ENCODE measurements at places on chromosomes 5 and 9.
A peak's percentile ranks its signal among the peaks of the same experiment; 100 is the strongest.

DNA sequence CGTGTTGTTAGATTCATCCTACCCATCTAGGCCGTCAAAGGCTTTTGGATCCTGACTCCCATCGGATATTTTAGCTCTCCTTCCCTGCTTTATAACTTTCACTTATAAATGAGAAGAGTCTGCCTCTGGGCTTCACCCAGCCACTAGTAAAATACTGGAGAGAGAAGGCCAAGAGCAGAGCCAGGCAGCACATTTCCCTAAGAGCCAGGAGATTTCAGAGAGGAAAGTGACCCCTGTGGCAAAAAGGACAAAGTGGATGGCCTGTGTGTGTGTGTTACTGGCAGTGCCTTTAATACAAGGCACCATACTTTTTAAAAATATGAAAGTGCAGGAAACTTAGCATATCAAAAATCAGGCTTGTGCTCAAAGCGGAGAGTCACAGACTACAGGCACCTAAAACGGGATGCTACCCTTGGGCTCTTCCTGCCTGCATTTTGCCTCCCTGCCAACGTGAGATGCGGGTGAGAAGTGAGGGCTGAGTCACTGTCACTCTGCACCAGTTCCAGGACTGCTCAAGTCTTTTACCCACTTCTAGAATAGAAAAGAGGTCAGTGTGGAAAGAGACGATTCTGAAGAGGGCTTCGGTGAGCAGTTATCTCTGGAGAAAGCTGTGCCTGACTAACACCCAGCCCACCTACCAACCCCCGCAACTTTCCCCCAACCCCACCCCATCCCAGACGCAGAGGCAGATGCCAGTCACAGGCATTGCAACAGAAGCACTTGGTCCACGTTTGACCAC is 15.9 kb downstream of the NFIL3 start:
- DNase-seq, result no peak

GRCh38 chr5:172223901-172224873 is 30.2 kb downstream of the EFCAB9 start:
- DNase-seq, result no peak

- peak; percentile 11 for DNase-seq
Observed at GRCh38 chr9:125700791-125701190, 6.2 kb downstream of the MAPKAP1 start.

- DNase-seq, result no peak
Observed at GRCh38 chr9:123305879-123306278, 37.5 kb upstream of the STRBP start.

GRCh38 chr5:122464191-122464590 is 152.2 kb downstream of the SNCAIP start:
- no peak for DNase-seq

DNA sequence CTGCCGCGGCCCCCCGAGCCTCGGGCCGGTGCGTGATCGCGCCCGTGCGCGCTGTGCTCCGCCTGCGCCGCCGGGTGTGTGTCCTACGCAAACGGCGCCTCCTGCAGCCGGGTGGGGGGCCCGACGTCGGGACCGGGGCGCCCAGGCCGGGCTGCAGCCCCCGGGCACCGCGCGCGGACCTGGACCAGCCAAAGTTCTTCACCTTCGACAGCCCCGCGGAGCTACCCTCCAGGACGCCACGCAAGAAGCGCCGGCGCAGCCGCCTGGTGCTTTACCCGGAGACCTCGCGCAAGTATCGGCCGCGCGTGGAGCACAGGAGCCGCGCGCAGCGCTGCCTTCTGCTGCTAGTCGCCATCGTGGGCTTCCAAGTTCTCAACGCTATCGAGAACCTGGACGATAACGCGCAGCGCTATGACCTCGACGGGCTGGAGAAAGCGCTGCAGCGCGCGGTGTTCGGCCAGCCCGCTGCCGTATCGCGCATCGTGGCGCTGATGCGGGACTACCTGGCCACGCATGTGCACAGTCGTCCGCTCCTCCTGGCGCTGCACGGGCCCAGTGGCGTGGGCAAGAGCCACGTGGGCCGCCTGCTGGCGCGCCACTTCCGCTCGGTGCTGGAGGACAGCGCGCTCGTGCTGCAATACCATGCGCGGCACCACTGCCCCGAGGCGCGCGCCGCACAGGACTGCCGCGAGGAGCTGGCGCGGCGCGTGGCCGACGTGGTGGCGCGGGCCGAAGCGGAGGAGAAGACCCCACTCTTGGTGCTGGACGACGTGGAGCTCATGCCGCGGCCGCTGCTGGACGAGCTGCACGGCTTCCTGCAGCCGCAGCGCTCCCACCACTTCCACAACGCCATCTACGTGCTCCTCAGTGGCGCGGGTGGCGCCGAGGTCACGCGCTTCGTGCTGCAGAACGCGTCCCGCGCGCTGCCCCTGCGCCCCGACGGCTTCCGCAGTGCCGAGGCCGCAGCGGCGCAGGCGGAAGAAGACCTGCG is 1.5 kb downstream of the TOR4A start:
- no peak for DNase-seq

DNA sequence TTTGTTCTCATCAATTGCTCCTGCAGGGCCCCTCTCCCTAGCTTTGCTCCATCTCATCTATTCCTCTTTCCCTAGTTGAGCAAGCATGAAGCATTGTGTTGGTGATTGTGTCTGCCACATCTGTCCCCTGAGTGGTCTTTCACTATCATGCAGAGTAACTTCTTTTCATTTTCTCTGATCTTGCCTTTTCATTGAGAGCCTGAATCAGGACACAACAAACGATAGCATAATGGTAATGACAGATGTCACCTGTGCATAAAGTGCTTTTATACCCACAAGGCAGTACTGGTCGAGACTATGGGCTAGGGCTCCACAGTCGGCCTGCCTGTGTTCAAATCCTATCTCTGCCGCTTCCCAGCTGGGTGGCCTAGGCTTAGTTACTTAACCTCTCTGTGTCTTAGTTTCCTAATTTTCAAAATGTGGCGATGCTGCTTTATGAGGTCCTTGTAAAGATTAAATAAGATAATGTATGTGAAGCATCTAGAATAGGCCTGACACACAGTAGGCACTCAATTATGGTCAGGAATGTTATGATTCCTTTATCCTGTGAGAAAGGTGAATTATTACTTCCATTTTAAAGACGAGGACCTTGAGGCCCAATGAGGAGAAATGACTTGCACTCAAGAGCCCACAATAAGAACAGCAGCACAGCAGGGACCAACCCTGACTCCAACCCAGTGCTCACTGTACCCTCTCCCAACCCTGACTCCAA is 137.1 kb upstream of the ZNF618 start:
- no peak for DNase-seq

- no peak for DNase-seq
Observed at GRCh38 chr5:174313615-174314014, 268.1 kb downstream of the NSG2 start.

GRCh38 chr5:35383041-35383440 is 152.8 kb upstream of the PRLR start:
- DNase-seq, result no peak

GRCh38 chr5:179495906-179496455 is 54.4 kb upstream of the RUFY1 start:
- no peak for DNase-seq

GRCh38 chr5:76074487-76075065 is 8.6 kb upstream of the SV2C start:
- no peak for DNase-seq

DNA sequence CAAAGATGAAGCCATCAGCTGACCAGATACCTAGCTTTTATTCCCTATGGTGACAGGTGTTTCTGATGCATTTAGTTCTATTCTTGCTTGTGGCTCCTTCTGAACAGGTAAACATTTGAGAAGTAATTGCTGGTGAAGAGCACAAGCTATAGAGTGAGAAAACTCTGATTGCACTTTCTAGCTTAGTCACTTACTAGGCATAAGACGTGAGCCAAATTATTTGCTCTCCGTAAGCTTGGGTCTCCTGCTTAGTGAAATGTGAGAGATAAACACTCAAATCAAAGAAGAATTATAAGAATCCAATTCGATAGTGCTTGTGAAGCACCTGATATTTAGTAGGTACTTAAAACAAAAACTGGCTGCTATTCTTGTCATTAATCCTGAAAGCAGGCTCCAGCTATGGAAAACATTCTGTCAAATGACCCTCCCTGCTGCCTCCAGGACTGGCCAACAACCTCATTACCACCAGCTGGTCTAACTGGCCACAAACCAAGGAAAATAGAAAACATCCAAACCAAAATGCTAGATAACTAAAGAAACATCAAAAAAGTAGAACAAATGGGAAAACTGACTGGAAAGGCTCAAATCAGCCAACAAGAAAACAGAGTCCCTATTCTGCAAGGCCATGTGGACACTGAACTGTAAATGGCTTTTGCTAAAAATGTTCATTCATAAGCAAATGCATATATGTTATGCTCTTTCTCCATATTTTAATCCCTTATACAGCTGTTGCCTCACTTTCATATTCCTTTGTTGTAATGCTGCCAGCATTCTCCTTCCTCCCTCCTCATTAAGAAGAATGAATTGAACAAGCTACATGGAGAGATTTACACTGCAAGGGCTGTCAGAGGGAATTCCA is 616.1 kb downstream of the DTWD2 start:
- DNase-seq, result no peak

DNA sequence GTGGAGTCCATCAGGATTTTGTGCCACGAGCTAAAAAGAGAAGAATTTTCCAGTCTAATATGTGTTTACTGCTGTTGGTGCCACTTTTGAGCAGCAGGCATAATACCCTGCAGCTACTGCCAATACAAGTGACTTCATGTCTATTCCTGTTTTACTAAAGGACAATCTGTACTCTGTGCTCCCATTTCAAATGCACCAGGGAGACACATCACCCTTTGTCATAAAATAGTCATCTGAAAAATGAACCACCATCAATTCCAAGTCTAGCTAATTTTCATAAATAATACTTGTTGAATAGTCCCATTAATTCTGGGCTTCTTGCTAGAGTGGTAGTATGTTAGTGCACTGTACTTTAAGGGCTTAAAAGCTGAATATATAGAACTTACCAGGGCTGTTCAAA is 8.9 kb upstream of the PKD2L2 start:
- DNase-seq, result no peak

DNA sequence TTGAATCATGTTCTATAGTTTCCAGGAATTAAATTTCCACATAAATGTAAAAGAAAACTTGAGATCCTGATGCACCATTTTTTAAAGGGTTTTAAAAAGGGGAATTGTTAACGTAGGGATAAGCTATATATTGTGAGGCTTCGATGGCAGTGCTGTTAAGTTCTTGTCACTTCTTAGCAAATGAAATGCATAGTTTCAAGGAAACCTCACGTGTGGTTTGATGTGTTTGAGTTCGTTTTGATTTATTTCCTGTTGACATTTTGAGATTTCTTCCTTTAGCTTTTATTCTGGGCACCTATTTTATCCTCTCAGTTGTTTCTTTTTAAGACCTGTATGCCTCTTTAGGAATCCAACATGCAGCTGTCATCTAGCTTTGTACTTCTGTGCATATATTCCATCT is 301.0 kb downstream of the DOCK8 start:
- DNase-seq, result no peak

DNA sequence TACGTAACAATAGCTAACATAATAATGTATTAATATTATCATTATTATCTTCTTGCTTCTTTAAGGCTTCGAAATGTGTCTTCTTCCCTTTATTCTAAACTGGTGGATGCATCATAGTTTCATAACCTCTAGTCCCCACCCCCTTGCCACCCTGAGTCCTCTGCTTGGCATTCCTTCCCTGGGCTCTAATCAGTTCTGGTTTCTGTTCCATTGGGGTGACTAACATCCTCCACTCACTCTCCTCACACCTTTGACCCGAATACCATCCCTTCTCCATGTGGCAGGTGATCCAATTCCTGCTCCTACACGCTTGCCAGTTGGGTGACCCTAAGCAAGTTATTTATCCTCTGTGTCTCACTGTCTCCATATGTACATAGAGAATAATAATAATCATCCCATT is 286.1 kb downstream of the TRPM3 start:
- no peak for DNase-seq

GRCh38 chr9:134494273-134494815 is 147.3 kb upstream of the COL5A1 start:
- DNase-seq, result no peak

GRCh38 chr5:173629628-173630027 is 13.2 kb upstream of the BOD1 start:
- DNase-seq, result no peak

GRCh38 chr5:1779021-1779680 is 20.5 kb downstream of the MRPL36 start:
- no peak for DNase-seq

DNA sequence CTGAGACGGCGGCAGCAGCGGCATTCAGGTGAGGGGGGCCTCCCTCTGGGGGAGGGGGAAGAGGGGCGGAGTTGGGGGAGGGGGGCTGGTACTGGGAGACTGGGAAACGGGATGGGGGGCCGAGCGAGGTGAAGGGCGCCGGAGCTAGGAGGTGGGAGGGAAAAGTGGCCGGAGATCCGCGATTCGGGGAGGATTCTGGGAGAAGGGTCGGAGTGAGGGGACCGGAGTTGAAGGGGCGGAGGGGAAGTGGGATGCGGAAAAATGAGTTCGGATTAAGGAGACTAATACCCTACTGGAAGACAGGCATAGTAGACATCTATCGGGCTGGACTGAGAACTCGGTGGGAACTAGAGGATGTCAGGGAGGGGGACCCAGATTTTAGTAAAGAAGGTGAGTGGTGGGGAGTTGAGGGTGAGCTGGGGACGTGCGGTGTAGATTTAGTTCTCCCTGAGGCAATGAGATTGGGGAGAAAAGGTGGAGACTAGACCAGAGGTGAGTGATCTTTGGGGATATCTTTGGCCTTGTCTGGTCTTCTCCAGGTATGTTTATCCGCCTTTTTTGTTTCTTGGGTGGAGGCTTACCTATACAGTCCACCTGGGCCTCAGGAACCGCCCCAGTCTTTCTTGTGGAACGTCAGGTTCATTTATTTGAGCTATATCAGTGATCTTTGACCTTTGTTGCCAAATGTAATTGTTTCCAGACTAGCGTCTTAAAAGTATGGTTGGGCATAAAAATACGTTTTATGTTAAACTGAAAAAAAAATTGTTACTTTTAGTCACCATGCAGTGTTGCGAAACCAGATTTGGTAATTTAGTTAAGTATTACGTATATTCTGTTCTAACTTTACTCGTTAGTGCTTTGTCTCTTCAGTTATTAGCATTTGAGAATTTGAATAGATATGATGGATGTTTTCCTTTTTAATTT is 632 bp downstream of the UBAP1 start:
- DNase-seq, result no peak

- DNase-seq, result no peak
Observed at GRCh38 chr9:35526087-35526801, 36.3 kb downstream of the RUSC2 start.

DNA sequence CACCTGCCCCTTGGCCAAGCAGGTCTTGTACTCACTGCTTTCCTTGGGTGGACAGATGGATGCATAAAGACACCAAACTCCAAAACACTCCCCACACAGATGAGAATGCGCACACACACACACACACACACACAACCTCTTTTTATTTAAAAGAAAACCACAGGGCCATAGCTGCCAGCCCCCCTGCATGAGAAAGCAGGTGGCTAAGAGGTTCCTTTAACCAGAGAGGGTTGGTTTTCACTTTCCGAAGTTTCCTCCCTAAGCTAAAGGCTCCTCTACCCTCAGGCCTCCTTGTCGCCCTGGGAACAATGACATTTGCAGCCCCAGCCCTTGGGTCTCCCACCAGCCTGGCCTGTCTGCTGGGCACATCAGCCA is 11.1 kb downstream of the NR5A1 start:
- DNase-seq, result no peak
